ENCODE measurements at places on chromosomes 16 and 17.
A peak's percentile ranks its signal among the peaks of the same experiment; 100 is the strongest.

DNA sequence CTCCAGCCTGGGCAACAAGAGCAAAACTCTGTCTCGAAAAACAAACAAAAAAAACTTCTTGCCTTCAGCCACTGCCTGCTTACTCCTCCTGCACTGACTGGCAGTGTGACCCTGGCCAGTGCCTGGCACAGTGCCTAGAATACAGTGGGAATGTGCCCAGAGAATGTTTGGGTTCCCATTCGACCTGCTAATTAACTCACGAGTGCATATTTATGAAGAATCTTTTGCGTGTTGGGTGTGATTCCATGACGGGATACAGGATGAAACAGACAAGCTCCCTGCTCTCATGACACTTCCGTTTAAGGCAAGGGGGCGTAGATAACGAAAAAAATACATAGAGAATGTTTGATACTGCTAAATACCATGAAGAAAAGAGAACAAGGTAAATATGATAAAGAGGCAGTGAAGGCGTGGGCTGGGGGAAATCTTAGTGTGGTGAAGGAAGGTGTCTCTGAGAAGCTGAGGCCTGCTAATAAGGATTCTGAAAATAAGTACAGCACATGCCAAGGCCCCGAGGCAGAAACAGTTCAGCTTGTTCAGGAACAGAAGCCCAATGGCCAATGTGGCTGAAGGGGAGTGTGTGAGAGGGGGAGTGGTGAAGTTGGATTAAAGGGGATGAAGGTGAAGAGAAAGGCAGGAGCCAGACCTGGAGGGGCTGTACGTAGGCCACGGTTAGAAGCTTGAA is 4.3 kb downstream of the ABI3 start:
- DNase-seq: no peak

DNA sequence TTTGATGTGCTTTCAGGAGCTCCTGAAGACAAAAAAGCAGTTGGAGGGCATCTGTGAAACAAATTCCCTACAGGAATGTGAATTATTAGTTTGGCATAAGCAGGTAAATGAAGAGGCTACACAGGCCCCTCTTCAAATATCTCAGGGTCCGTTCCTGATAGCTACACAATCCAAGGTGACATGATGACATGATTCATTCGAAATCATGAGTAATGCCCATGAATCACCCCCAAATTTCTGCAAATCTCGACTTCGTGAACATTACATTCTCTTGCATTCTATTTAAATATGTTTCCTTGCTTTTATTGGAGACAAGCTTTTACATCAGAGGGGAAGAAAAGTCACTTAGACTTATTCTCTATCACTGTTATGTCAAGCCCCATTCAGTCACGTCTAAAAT is 22.3 kb downstream of the GAN start:
- DNase-seq: no peak

DNA sequence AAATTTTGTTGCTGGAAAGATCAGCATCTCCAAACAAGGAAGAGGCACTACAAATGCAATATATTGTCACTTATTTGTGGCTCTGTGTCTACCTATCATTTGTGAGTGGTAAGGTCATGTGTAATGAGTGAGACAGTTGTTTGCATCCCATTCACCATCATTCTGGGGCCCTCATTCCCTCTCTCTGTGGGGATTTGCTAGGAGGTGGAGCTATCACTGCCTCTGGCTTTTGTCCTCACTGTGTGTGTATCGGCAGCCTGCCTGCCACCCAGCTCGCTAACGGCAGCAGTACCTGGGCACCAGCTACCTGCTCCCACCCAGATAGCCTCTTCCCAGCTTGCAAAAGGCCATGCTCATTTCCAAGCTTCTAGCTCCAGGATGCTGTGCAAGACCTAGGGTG is 379.2 kb upstream of the ZFHX3 start:
- no peak for DNase-seq

DNA sequence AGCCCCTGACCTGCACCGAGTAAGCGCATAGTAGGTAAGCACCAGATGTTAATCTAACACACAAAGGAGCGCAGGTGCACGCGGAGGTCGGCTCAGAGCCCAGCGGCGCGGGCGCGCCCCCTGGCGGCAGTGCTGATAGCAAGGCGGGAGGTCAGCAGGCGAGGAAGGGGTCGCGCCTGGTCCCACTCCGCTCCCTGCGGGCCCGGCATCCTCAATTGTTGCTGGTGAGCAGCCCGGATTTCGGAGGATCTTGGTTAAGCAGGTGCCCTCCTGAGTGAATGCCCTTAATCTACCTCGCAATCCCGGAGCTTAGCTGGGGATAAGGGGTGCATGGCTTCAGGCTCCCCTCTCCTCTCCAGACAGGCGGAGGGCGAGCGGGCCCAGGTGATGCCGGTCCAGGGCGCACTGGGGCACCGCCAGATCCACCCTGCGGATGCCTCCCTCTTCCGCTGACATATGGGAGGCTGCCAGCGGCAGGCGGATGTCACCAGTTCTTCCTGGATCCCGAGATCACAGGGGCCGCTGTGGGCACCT is 4.0 kb upstream of the WNT3 start:
- DNase-seq: no peak

GRCh38 chr17:5587438-5588032 is 3.2 kb upstream of the NLRP1 start:
- DNase-seq: peak; percentile 95

DNA sequence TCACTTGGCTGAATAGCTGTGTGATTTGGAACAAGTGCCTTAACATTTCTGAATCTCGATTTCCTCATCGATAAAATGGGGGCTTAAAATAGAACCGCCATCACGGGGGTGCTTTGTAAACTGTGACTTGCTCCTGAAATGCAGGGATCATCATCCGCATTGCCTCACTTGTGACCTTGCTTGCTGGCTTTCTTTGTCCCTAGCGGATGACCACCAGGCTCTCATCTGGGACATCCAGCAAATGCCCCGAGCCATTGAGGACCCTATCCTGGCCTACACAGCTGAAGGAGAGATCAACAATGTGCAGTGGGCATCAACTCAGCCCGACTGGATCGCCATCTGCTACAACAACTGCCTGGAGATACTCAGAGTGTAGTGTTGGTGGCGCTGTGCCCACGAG is 11.9 kb upstream of the TACO1 start:
- no peak for DNase-seq

GRCh38 chr17:38584350-38584925 is 21.3 kb downstream of the SRCIN1 start:
- DNase-seq: peak; percentile 51

GRCh38 chr16:56270828-56271227 is 79.5 kb downstream of the GNAO1 start:
- DNase-seq: no peak

All from tongue (tissue), 3 donors.